ENCODE measurements at places on chromosomes 2 and 18.

DNA sequence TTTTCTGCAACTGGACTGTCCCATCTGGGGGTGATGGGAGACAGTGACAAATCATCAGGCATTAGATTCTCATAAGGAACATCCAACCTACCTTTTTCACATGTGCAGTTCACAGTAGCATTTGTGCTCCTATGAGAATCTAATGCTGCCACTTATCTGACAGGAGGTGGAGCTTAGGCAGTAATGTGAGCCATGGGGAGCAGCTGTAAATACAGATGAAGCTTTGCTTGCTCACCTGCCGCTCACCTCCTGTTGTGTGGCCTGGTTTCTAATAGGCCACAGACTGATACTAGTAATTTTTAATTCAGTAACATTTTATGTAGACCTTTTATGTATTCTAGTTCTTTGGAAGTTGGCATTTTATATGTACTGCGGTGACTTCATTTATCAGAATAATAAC, 180.1 kb upstream of the SPOPL start:
- DNase-seq = peak; percentile 32

- no peak for DNase-seq
Measured at GRCh38 chr18:23872701-23873550, 141.6 kb upstream of the TTC39C start.

- DNase-seq = no peak
Measured at GRCh38 chr2:215565897-215566296, 130.0 kb upstream of the FN1 start.

- no peak for DNase-seq
Measured at GRCh38 chr2:2188941-2189340, 142.1 kb downstream of the MYT1L start.

GRCh38 chr2:213816583-213816982, 532.3 kb downstream of the SPAG16 start:
- no peak for DNase-seq

GRCh38 chr2:9215680-9216079, 9.1 kb downstream of the ASAP2 start:
- peak; percentile 40 for DNase-seq

DNA sequence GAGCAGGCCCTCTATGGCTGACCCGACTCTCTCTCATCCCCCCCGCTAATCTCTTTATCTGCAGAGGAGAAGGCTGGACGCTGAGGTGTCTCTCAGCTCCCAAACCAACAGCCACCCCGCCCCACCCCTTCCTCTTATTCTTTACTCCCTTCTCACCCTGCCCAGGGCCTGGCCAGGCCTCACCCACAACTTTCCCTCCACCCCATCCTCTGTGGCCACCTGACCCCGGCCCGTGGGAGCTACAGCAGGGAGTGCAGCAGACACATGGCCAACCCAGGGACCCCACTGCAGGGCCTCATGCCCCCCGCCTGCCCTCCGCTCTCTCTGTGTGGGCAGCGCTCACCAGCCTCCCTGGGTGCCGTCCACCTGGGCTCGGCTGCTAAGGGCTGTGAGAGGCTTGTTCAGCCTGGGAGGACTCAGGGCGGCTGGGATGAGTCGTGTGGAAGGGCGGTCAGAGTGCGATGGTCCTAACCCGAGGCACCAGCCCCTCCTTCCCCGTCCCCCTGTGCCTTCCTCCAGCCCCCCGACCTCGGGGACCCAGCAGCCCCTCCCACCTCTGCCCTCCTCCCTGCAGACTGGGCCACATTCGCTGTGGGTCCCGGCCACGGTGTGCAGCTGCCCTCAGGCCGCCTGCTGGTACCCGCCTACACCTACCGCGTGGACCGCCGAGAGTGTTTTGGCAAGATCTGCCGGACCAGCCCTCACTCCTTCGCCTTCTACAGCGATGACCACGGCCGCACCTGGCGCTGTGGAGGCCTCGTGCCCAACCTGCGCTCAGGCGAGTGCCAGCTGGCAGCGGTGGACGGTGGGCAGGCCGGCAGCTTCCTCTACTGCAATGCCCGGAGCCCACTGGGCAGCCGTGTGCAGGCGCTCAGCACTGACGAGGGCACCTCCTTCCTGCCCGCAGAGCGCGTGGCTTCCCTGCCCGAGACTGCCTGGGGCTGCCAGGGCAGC, 6.8 kb downstream of the NEU4 start:
- DNase-seq = no peak

GRCh38 chr2:118123561-118124232, 35.4 kb downstream of the INSIG2 start:
- no peak for DNase-seq

DNA sequence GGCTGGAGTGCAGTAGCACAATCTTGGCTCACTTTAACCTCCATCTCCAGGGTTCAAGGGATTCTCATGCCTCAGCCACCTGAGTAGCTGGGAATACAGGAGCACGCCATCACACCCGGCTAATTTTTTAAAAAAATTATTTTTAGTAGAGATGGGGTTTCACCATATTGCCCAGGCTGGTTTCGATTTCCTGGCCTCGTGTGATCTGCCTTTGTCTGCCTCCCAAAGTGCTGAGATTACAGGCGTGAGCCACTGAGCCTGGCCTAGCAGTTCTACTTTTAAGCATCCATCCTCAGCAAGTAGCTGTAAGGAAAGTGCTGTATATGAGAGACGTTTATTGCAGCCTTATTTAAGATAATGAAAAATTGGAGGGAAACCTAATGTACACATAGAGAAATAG, 79.7 kb downstream of the ZDBF2 start:
- DNase-seq = no peak

DNA sequence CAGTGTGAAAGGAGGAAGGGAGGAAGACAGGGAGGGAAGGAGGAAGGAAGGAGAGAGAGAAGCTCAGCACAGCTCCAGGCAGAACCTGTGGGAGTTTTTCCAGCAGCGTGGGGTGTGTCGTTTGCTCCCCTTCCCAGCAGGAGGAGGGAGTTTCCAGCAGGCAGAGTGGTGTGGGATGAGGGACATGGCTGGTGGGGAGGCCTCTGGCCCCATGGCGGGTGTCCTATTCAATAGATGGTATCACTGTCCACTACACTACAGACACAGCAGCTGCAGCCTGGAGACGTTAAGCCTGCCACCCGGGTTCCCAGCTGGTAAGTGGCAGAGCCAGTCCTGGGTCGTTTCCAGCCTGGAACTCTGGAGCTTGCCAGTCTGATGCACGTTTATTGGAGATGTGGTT, 44.7 kb downstream of the GLI2 start:
- DNase-seq = no peak

- DNase-seq = no peak
Measured at GRCh38 chr2:1482253-1482675, 69.0 kb downstream of the TPO start.

- no peak for DNase-seq
Measured at GRCh38 chr2:25310709-25310964, 31.1 kb downstream of the DNMT3A start.

DNA sequence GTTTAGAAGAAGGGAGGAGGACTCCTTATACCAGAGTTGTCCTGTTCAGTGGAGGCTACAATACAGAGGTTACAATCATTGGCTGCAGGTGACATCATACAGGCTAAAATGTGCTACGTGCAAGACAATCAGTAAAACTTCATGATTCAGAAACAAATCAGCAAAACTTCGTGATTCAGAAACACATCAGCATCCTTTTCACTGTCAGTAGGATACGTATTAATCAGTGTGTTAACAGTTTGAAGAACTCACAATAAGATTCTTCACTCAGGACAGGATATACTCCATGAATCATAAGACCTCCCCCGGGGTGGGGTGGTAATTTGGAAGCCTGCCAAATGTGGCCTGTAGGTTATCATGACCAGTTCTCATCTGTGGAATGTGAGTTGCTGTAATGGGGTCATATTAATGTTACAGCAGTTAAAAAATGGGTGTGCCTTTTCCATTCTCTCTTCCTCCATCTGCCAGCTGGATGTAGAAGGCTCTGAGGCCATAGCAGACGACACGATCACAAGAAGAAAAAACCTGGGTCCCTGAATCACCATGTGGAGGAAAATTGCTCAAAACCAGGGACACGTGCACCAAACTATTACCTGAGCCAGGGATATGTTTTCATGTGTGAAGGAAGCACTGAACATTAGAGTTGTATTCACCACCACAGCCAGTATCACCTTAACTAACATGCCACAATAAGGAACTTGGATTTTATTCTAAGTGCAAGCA, 134.8 kb upstream of the CREB1 start:
- no peak for DNase-seq

- DNase-seq = no peak
Measured at GRCh38 chr18:31206787-31207381, 44.2 kb upstream of the DSC1 start.

DNA sequence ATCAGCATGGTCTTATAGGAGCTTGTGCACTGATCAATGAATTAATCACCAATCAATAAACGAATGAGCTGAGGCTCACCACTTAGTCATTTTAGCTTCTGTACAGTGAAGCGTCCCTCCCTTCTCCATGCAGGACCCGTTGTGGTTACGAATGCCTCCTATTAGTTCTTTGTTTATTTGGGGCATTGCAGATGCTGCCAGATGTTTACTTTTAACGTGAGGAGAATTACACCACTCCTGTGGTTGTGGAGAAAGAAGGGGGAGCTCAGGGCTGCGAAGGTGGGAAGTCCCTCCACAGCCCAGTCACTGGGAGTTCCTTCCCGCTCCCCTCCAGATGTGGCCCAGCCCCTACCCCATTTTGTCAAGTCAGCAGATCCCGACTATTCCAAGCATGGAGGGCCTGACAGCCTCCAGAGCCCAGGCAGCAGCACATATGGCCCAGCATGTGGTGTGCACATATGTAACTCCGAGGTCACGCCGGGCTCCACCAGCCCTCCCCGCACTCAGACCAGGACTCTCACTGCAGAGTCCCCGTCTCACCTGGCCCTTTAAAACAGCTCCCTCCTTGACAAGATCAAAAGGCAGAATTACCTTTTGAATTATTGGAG, 20.9 kb downstream of the PKDCC start:
- no peak for DNase-seq

GRCh38 chr18:3252843-3253242, 5.2 kb downstream of the MYL12A start:
- no peak for DNase-seq

- no peak for DNase-seq
Measured at GRCh38 chr2:189574793-189575475, 5.7 kb downstream of the SLC40A1 start.

DNA sequence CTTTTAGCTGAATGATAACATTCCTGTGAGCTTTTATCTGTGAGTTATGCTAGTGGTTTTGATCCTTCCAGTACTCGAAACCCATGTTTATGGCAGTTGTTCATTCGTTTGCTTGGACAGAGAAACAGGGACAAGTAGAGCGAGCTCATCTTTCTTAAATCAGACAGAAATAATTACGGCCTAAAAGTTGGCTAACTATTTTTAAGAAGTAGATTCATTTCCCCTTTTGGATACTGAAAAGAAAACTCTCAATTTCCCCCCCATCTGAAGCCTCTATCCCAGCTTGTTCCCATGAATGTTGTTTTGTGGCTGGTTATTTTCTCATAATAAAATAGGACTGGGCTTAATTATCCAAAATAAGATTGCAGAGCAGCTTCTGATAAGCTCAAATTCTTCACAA, 67.1 kb downstream of the ANTXR1 start:
- DNase-seq = no peak

GRCh38 chr2:162074928-162075688, 1.1 kb upstream of the DPP4 start:
- DNase-seq = no peak

- DNase-seq = no peak
Measured at GRCh38 chr2:236738896-236739295, 169.3 kb downstream of the ACKR3 start.

DNA sequence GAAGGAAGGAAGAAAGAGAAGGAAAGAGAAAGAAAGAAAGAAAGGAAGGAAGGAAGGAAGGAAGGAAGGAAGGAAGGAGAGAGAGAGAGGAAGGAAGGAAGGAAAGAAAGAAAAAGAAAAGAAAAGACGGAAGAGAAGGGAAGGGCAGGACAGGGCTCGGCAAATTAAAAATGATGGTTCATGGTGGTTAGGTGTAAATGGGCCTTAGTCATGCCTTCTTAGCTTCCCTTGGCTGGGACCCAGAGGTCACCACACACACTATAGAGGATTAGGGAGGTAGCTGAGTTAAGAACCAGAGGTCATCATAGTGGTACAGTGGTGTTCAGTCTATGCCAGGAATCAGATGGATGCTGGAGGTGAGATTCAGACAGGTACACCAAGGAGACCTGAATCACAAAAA, 9.3 kb upstream of the ATL2 start:
- DNase-seq = no peak

- DNase-seq = no peak
Measured at GRCh38 chr18:13716916-13717315, 9.4 kb downstream of the FAM210A start.

GRCh38 chr18:75350857-75351256, 76.6 kb downstream of the SMIM21 start:
- DNase-seq = no peak

DNA sequence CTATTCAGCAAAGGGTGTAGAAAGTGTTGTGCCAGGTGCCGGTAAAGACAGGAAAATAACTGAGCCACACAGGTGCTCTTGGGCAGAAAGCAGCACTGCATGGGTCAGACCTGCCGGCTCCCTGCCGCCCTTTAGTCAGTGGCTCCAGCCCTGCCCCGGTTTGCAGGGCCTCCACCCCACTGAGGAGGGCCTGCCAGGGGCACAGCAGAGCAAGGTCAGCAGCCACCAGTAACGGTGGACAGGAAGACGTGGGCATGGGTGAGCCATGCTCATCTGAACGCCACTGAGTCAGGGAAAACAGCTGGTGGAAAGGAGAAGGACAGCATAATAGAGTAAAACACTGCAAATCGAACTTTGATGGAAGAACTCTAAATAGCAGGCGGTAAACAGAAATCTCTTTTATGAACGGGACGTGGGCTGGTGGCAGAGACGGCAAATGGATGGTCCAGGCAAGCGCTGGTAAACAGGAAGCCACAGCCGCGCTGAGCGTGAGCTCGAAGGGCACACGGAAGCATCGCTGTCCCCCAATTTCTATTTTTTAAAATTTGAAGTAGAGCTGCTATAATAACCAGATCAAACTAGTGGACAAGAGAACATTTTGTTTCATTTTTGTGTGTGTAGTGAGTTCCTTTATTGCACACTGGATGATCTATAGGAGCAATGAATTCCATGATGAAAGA, 141.8 kb upstream of the ALKAL2 start:
- no peak for DNase-seq

GRCh38 chr2:27762951-27763906, 8.3 kb upstream of the MRPL33 start:
- DNase-seq = no peak

- no peak for DNase-seq
Measured at GRCh38 chr2:46547223-46548102, 68.1 kb downstream of the TMEM247 start.

GRCh38 chr2:138658187-138658894, 121.8 kb downstream of the NXPH2 start:
- DNase-seq = no peak

GRCh38 chr2:1972422-1972821, 228.1 kb upstream of the PXDN start:
- peak; percentile 94 for DNase-seq
